ENCODE measurements at places on chromosomes 5 and 9.

- DNase-seq: no peak
These were observed 201.2 kb upstream of the MPDZ start for GRCh38 chr9:13480693-13481092.

GRCh38 chr5:132260051-132260450 lies 2.6 kb downstream of the PDLIM4 start:
- no peak for DNase-seq

DNA sequence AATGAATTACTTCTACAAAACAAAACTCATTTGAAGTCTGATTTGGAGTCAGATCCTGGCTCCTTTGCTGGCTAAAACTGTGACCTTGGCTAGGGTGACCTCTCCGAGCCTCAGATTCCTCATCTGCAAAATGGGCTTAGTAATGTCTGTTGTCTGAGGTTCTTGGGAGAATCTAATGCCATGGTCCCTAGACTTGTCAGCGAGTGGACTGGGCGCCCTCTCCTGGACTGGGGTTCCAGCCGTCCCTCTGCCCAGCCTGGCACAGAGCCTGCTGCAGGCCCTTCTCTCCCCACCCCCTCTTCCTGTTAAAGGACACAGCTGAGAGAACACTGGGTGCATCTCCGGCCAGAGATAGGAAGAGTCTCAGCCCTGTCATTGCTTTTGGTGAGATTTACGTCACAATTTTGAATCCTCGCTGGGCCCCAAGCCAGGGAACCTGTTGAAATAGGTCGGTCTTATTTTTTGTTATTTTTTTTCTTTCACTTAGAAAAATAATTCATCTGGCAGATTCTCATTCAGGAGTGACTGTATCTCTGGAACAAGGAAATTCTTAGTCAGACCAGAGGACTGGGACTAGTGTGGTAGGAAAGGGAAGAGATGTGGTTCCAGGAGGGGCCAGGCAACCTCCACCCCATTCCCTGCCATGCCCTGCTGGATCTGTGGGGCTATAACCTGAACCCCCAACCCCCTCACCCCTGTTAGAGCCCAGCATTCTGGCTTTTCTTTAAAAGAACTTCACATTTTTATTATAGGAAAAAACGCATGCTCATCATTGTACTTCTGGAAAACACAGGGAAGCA lies 48.2 kb upstream of the RPL26L1 start:
- DNase-seq: peak; percentile 76

DNA sequence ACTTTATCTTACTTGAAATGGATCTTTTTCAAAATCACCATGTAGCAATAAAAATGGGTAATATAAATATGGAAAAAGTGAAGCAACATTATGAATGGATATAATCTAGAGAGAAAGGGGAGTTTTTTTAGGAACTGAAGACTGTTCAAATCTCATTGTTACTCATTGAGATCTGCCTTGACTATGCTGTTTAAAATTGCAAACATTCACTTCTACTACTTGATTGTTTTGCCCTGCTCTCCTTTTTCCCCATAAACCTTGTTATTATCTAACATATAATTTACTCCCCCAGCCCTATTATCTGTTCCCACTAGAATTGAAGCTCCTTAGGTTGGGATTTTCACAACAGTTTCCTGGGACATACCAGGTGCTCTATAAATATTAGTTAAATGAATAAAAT lies 22.0 kb downstream of the PAM start:
- no peak for DNase-seq

- no peak for DNase-seq
These were observed 18.6 kb downstream of the PAPPA start for GRCh38 chr9:116172216-116172615.

DNA sequence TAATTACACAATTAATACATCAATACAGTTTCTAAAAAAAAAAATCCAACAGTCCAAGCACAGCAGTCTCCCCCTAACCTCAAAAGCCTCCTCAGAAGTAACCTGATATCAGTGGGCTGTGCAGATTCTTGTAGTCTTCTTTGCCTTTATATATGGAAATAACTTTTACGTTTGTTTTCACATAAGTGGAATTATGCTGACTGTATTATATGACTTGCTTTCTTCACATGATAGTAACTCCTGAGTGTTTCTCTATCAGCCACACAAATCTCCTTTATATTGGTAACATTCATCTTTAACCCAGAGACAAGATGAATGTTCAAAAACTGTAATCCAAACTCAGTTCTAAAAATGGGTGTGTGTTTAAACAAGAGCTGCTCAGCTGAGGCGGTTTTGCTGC lies 71.9 kb upstream of the FANCC start:
- no peak for DNase-seq

DNA sequence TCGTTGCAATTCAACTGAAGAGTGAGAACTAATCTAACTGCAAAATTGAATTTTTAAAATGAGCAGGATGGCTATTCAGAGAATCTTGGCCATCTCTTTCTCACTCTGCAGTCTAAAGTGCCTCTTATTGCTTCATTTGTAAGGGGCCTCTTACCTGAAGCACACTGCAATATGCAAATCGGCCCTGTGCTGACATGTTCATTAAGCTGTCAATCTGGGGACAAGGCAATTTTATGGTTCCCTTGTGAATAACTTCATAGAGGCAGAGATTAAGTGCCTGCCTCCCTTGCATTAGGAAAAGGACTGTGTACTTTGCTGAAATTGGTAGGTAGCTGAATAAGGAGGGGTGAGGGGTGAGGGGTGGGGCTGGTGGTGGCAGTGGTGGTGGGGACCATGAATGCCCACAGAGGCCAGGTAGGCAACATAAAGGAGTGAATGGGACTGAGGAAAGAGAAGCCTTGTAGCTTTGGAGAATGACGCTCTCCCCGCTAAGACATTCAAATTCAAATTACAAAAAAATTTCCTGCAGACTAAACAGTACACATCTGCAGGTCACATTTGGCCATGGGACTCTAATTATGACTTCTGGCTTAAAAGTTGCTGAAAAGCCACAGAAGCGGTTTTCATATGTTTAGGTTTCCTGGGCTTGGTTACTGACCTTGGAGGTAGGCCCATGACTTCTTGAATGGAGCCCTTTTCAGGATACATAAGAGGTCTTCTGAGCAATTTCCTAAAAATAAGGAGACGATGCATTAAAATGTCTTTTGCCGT lies 25.0 kb downstream of the TNFSF8 start:
- DNase-seq: no peak

- peak; percentile 19 for DNase-seq
These were observed 68.8 kb upstream of the ICE1 start for GRCh38 chr5:5353681-5354080.

DNA sequence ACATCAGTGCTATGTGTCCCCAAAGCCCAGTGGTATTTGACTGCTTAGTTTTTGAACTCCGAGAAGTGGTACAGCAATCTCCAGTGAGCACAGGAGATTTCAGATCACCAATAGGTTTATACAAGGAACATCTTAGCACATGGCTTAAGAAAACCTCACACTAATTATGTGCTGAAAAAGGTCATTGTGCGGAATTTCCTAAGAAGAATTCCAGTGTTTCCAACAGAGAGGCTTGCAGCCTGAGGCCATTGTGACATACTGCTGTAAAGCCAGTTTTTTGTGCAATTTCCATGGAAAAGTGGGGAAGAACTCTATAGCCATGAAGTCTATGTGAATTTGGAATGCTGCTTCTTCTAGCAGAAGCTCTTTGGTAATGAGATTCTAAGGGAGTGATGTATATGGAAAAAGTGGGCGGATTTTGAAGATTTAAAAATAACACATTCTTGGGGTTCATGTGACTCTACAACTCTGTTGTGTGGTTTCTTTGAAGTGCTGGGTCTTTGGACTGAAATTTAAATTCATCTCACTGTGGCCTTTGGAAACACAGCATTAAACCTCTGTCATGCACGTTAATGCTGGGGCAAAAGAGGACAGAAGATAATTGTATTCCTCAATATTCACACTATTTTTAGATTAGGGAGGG lies 110.5 kb upstream of the CD180 start:
- no peak for DNase-seq

- DNase-seq: no peak
These were observed 24.9 kb downstream of the C9orf50 start for GRCh38 chr9:129595903-129596540.

- DNase-seq: no peak
These were observed 251.8 kb upstream of the RASA1 start for GRCh38 chr5:87015901-87016300.

GRCh38 chr5:146073239-146073900 lies 32.0 kb downstream of the PLAC8L1 start:
- no peak for DNase-seq

DNA sequence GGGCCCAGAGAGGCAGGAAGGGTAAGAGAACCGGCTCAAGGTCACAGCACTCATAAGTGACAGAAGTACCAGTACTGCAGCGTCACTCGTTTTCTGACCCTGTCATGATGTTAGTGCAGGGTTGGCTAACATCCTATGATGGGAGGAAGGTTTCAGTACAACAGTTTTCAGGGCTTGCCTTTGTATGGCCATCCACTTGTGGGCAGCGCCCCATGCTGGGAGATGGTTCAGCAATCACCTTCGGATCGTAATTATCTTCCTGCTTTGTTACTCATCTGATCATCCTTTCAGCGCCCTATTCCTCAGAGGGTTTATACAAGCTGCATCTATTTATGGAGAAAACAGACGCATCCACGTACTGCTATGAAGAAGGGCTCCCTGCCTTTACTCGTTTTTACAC lies 2.4 kb downstream of the MAP1B start:
- DNase-seq: no peak

DNA sequence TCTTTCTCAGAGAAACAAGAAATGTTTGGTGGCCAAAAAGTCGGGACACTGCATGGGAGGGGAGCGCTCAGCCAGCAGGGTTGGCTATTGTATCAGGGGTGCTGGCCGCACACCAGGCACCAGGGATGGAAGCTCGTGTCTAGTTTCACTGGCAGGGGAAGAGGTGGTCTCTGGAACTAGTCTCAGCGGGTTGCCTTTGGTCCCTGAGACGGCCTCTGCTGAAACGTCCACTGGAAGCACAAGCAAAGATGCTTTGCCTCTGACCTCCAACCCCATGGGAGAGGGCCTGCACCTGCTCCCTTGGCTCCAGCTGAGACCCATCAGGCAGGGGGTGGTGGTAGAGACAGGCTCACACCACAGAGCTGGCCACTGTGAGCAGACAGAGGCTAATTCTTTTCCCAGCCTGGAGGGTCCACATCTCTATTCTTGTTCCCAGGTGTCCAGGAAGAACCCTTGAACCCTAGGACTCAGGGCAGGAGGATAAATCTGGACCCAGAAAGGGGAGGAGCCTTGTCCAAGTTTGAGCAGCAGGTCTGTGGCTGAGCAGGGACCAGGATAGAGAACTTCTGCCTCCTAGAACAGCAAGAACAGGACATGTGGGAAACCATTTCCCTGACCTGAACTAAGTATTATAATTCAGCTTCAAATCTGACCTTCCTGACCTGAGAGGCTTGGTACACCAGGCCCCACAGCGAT lies 102.6 kb downstream of the RGS3 start:
- no peak for DNase-seq

GRCh38 chr5:73812962-73813588 lies 187.1 kb downstream of the ARHGEF28 start:
- DNase-seq: no peak

DNA sequence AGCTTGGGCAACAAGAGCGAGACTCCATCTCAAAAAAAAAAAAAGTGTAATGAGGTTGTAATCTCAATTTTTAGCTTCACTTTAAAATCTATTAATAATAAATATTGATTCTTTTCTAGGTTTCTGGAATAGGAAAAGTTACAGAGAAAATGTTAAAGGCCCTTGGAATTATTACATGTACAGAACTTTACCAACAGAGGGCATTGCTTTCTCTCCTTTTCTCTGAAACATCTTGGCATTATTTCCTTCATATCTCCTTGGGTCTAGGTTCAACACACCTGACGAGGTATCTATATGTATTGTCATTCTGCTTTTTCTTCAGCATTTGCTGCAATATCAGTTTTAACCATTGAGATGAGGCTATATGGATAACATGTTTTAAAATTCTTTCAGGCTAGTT lies 26.6 kb upstream of the ANKDD1B start:
- no peak for DNase-seq

DNA sequence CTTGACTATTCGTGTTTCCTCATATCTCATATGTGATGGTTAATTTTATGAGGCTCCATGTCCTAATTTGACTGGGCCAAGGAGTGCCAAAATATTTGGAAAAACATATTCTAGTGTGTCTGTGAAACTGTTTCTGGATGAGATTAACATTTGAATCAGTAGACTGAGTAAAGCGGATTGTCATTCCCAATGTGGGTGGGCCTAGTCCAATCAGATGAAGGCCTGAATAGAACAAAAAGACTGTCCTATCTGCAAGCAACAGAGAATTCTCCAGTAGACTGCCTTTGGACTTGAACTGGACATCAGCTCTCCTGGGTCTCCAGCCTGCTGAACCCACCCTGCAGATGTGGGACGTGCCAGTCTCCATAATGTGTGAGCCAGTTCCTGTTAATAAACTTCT lies 13.5 kb upstream of the SLCO4C1 start:
- no peak for DNase-seq

- DNase-seq: no peak
These were observed 69.5 kb upstream of the ANXA1 start for GRCh38 chr9:73081979-73082657.

- DNase-seq: no peak
These were observed 296.1 kb downstream of the TAF11L14 start for GRCh38 chr5:17930346-17930745.

GRCh38 chr9:114271556-114272510 lies 51.1 kb upstream of the ORM1 start:
- no peak for DNase-seq

DNA sequence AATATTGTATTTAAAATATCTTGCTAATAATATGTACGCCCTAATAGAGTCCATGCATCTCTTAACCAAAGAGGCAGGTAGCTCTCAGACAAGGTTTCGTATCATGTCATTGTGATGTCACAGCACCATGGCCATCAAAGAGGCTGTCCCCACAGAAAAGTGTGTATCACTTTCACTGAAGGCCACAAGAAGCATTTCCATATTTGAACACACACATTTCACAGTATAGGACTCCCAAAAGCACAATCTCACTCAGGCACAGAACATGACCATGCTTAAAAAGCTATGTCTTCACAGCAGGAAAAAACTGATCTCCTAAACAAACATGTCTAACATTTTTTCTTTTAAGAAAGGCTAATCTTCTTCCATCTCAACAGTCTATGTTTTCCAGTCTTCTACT lies 133.8 kb downstream of the DENND1A start:
- DNase-seq: no peak

- no peak for DNase-seq
These were observed 323.8 kb downstream of the PDE4D start for GRCh38 chr5:59569608-59570334.

- no peak for DNase-seq
These were observed 5.3 kb downstream of the C1QTNF3 start for GRCh38 chr5:34037726-34038125.

DNA sequence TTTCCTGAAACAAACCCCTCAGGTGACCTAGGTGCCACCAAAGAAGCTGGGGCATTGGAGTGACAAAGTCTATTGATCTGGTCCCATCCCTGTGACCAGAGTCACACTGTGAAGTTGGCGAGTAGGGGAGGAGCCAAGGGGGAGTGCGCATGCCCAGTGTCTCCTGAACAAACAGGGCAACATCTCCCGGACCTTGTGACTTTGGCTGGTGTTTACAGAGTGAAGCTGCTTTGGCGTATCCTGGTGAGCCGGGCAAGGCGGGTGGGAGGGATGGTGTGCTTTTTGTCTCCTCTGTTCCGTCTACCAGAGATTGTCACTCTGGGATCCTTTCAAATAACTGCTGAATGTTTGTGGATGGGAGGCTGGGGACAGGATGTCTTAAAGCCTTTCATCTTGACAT lies 204.5 kb downstream of the HSPA4 start:
- peak; percentile 21 for DNase-seq

All from SHP77 treated with DMSO at 0.1 percent for 48 hours (cell line).